ENCODE measurements at places on chromosomes 16 and 17.
A peak's percentile ranks its signal among the peaks of the same experiment; 100 is the strongest.

- DNase-seq: no peak
Measured at GRCh38 chr16:67975321-67976105, 4.8 kb downstream of the DPEP3 start.

GRCh38 chr16:1367486-1368174 is 15.9 kb downstream of the GNPTG start:
- peak; percentile 85 for DNase-seq

DNA sequence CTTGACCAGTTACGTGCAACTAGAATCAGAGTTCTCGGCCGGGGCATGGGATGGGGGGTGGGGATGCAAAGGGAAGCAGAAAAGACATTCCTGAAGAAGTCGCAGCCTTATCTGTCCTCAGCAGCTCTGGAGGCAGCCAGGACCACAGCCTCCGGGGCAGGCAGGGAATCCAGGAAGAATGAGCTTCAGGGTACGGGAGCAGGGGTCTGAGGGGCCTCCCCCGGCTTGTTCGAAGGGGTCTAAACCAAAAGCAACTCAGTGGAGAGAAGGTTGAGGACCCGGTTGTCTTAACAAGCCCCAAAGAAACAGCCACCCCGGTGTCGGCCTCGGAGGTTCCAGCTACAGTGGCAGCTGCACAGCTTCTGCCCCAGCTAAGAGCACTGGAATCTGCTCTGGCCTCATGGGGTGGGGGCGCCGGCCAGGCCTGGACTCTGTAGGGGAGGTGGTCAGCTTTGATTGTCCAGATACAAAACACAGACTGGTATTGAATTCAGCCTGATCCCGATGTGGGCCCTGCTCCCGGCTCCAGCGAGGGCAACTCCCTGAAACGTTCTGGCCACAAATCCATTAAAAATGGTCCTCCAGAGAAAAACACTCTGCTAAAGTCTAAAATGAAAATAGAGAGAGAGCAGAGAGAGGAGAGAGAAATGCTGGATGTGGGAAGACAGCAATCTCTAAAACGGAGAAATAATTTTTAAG is 7.7 kb downstream of the HOXB4 start:
- DNase-seq: no peak

GRCh38 chr16:15460601-15461000 is 26.2 kb downstream of the BMERB1 start:
- no peak for DNase-seq

DNA sequence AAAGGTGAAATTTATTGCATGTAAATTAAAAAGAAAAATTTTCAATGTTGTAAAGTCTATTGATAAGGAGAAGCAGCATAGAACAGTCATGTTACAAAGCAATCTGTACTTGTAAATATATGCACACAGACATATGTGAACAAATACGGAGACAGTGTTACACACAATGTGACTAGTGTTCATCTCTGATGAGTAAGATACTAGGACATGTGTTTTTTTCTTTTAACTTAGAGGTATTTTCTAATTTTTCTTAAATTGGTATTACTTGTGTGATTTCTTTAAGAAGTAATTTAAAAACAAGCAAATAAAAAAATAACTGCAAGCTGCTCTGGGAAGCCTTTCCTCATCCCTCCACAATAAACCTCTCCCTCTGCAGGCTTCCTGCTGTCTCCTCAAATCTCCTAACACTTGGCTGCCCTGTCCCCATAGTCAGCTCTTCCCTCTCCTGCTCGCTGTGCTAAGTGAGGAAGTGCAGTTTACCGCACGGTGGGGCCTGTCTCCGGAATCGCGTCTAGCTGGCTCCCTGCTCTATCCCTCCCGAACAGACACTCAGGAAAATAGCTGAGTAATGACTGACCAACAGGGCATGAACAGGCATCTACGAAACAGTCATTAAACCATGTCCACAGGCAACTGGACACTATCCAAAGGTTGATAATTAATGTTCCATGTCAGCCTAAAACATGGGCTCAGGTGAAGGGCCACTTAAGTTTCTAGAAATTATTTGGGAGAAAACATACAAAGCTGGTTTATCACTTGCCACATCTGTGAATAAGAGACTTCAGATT is 35.9 kb downstream of the CMTM4 start:
- DNase-seq: peak; percentile 61

DNA sequence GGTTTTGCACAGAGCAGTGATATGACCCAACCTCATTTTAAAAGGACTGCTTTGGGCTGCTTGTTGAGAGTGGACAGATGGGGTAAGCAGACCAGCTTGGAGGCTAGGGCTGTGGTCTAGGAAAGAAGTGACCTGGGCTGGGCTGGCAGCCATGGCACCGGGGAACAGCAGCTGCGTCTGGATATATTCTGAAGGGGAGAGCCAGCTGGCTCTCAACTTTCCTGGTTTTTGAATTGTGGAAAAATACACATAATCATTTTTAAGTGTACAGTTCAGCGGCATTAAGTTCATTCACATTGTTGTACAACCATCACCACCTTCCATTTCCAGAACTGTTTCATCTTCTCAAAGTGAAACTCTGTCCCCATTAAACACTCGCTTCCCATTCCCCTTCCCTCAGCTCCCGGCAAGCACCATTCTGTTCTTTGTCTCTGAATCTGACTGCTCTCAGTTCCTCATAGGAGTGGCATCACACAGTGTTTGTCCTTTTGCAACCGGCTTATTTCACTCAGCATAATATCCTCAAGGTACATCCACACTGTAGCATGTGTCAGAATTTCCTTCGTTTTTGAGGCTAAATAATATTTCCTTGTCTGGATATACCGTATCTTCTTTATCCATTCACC is 113.2 kb downstream of the SPECC1 start:
- DNase-seq: peak; percentile 71

DNA sequence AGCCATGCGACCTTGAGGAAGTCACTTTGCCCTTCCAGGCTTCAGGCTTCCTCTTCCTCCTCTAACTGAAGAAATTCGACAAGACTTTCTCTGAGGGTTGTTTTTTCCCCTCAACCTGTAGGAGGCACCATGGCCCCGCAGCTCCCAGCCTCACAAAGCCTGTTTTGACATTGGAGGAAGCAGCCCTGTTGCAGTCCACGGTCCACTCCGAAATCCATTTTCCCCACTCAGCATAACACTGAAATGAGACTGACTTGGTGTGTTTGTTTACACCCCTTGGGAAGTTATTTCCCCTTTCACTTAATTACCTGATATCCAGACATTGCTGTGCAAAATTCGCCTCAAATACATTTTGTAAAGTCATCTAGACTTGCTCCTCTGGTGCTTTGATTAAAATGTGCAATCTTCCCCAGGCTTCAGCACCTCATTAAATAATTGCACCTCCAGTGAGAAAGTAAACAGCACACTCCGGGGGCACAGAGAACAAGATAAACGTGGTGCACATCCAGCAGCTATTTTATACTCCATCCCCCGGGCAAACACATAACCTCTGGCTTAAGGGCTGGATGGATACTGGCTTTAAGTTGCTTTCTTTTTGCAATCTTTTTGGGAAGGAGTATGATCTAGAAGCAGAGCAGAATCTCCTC is 41.4 kb upstream of the PIRT start:
- DNase-seq: no peak

GRCh38 chr16:57141822-57142631 is 43.8 kb downstream of the PSME3IP1 start:
- DNase-seq: no peak

GRCh38 chr16:3304370-3304769 is 860 bp downstream of the TIGD7 start:
- DNase-seq: no peak

DNA sequence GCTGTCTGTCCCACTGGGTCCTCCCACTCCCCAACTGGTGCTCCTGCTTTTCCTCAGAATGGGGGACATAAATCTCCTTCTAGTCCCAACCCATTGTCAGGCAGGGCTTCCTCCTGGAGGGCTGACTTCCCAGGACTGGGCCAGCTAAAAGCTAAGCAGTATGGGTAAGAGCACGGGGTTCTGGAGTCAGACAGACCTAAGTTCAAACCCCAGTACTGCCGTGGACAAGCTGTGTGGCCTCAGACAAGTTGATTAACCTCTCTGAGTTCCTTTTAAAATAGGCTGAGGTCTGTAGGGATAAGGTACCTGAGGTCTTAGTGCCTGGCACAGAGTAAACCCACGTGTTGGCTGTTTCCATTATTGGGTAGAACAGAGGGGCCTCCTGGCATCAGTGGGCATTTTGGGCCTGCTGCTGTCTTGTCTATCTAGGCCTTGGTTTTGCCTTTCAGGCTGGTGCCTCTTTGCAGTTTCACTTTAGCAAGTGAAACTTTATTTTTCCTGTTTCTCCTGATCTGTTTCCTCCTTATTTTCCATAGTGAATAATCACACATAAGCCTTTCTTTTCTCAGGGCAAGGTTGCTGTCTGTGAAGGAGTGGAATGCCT is 114.6 kb downstream of the PRKCB start:
- DNase-seq: no peak

DNA sequence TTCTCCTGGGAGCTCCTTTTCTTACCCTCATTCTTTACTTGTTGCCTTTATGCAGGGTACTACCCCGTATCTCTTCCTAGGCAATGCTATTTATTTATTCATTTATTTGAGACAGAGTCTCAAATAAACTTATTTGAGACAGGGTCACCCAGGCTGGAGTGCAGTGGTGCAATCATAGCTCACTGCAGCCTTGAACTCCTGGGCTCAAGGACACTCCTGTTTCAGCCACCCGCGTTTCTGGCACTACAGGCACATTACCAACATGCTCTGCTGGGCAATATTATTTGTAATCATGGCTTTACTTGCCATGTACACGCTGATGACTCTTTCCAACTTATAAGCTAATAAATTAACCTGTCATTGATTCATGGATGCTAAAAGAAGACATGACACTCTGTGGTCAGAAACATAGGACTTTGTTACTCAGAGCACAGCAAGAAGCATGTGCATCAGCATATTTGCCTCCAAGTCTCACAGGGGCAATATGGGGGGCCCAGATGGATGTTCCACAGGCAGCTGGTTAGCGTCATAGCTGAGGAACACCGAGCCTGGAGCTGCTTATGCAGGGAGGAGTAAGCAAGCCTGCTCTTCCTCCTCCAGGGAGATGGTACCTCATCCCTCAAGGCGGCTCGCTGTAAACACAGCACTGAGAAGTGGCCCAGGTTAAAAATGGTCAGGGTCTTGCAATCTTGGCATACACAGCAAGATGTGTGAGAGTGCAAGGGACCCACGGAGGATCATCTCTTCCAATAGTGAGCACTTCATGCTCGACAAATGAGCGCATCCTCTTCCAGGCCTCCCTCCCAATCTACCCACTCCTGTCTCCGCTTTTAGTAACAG is 4.2 kb upstream of the LRRC75A start:
- DNase-seq: no peak

GRCh38 chr17:63741143-63741407 is 524 bp downstream of the STRADA start:
- peak; percentile 66 for DNase-seq

DNA sequence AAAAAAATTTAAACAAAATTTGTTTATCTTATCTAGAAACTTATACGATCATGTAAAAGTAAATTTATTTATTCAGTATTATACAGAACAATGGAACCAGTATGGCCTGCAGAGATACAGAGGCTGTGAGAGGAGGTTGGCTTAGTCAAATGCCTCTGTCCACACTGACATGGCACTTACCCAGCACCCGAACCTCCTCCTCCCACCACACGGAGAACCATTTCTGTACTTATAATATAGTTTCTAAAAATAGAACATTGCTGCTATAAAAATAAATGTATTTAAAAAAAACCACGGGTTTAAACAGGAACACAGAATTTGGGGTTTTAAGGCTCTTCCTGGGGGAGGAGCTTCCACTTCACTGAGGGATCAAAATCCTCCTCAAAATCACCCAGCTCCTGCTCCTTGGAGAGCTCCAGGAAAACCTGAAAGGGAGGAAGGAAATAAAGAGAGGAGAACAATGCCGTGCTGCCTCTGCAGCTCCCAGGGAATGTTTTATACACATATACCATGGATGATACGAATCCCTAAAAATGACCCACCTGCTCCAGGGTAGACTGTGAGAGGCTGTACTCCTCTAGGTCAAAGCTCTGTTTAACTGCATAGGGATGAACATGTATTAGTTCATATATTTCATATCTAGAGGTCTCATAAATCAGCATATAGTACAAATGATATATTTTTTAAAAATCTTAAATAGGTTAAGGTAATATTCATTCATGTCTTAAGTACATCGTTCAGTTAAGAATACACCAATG is 87.3 kb downstream of the ABCA8 start:
- DNase-seq: no peak

DNA sequence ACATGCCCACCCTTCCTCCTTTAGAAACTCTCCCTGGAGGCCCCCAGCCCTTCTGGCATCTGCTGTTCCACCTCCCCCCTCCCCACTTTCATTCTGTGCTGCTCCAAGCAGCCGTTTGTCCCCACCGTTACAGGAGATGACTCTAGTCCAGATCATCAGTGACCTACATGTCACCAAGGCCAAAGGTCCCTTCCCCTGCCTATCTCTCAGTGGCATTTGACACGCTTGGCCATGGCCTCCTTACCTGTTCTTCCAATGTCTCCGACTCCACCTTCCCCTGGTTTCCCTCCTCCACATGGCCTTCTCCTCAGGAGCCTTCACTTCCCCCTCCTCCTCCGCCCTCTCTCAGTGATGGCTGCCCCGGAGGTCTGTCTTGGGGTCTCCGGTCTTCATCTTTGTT is 9.4 kb downstream of the TMEM92 start:
- no peak for DNase-seq

DNA sequence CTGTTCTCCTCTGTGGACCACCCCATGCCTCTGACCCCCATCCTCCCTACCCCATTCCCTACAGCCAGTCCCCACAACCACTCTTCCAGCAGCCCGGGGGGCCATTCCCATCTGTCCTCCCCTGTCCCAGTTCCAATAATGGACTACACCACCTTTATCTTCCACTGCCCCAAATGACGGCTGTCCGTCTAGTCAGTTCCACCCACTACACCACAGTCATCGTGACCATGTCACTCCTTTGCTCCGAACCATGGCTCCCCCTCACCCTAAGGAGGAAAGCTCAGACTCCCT is 15.3 kb downstream of the PDP2 start:
- no peak for DNase-seq

DNA sequence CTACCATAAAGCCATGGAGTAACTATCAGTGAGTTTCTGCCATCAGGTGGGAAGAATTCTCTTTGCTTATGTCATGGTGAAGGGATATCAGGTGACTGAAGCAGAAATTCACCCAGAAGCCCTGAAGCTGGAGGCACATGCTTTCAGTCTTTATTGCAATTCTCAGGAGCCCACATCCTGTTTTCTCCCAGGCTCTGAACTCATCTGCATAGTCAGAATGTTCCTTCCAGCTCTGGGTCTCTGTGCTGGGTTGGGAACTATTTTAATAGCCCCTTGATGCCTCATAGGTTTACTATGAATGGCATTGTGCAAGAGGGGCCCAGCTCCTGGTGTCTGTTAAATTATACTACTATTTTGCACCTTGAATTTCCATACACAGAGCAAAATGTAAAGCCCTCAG is 198.4 kb upstream of the SOX9 start:
- peak; percentile 14 for DNase-seq

DNA sequence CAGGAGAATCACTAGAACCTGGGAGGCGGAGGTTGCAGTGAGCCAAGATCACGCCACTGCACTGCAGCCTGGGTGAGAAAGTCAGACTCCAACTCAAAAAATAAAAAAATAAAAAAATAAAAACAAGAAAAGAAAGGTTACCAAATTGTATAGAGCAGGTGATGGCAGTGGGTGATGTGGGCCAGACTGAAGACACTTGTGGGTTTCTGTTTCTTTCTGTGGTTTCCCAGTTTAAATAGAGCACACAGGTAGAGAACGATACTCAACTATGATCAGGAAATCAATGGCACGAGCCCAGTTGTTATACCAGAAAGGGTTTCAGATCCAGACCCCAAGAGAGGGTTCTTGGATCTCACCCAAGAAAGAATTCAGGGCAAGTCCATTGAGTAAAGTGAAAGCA is 32.6 kb downstream of the NUBP1 start:
- DNase-seq: no peak

All from NCI-H510A treated with DMSO at 0.1 percent for 48 hours (cell line).